Fibroblast of skin of abdomen (primary cell): ENCODE measurements at places on chromosomes 1 and 21.
A peak's percentile ranks its signal among the peaks of the same experiment; 100 is the strongest.

DNA sequence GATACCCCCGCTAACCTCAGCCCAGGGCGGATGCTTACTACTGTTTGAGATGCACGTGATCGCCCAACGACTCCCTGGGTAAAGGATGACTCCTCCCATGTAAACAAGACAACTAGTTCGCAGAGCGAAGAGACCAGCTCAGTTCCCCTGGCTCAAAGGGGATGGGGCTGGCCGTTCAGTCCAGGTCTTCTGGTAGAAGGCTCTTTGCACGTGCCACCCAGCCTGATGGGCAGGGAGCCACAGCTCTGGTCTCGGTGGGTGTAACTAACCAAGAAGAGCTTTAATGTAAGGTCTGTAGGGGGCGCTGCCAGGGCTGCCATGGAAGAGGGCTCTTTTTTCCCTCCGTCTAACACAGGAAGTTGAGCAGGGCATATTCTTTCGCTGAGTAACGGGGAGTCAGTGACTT lies 49.4 kb upstream of the PARP1 start:
- no peak for DNase-seq

GRCh38 chr1:161119092-161119903 lies 1.4 kb downstream of the NIT1 start:
- DNase-seq = peak; percentile 67

DNA sequence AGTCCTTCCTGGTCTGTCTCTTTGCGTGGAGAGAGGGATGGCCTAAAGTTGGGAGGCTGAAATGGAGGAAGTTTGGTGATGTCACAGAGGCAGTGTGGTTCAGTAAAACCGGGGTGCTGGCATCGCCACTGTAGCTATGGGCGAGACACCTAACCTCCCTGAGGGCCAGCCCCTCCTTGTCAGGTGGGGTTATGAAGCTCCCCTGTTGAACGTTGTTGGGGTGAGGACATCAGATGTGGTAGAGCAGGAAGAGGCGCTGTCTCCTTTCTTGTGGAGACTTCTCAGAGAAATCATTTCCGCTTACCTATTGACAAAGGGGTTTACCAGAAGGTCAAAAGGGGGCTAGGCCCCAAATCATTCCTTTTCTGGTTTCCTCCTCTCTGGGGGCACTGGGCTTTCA lies 294.7 kb downstream of the SIPA1L2 start:
- DNase-seq = no peak

DNA sequence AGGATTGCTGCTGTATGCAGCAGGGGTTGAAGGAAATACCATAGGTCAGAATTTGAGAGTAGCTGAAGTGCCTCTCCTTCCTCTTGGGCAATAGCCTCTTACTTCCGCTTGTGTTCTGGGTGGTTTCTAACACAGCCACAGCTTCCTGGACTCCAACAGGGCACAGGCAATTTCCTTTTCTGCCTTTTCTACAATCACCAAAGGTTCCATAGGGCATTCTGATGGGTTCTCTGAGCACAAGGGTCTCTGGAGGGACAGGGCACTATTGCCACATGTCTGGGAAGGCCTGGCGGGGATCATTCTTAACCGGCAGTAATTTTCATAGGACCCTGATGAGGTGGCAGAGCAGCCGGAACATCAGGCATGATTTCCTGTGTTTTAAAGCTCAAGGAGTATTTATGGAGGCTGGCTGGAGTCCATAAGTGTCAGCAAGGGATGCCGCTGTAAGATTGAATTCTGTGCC lies 5.5 kb upstream of the AGTRAP start:
- no peak for DNase-seq

DNA sequence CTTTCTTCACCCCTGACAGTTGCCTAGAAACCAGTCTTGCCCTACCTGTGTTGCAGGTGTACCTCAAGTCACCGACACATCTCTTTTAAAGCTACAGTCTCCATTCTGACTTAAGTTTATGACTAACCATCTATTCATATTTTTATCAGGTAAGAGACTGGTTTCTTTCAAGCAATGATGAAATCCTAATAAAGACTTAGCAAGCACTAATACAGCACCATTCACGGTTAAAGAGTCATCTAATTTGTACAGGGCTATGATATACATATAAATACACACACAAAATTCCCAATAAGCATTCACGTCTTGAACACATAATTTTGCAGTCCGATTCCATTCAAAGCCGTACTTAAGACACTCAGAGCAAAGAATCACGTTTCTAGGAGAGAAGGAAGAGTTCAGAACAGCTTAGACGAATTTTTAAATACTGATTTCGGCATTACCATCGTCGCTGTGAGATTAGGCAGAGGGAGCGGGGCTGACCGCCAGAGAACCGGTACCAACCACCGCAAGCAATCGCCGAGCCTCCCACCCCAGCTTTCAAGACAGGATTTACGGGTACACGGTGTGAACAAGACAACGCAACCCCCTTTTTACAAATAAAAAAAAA lies 943 bp downstream of the ERRFI1 start:
- DNase-seq = no peak

DNA sequence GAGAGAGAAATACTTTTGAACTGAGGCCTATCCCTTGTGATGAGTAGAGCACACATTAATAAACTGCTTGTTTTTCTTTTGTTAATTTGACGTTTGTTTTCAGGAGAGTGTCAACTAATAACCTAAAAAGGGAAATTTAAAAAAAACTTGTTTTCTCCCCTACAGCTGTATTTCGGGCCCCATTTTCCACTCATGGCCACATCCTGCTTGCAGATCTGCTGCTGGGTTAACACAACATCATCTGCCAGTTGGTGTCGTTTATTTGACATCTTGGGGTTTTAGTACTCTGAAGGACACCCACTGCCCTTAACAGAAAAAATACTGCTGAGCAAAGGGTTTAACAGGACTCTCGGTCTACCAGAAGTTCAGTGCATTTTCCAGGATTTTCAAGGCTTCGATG lies 848 bp upstream of the PYHIN1 start:
- no peak for DNase-seq
